ENCODE measurements at places on chromosomes 6 and 20.

DNA sequence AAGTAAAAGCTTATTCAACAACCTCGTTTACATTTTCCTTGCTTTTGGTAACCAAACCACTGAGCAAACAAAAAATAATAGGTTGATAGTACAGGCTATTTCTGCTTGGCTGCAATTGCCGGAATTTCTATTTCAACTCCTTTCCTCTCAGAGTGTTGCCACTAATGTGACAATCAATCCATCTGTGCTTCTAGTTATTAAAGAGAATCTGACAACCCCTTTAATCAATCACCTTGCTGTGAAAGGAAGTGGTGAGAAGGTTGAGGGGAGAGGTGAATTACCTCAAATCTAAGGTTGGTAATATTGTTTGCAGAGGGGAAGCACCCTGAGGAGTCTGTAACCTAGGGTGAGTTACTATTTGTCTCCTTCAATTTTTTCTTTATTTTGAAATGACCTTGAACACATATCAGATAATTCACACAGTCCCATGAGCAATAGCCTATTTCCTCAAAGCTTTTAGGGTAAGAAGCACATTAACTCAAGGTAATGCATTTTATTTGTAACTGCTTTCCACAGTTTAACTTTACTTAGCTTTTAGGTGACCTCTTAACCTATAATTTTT is 603.4 kb downstream of the MMUT start:
- DNase-seq = no peak

GRCh38 chr6:149129371-149130077 is 188.0 kb upstream of the TAB2 start:
- no peak for DNase-seq

- DNase-seq = no peak
Measured at GRCh38 chr20:21719592-21720214, 14.2 kb downstream of the PAX1 start.

- DNase-seq = no peak
Measured at GRCh38 chr6:15672818-15673217, 10.0 kb upstream of the DTNBP1 start.

DNA sequence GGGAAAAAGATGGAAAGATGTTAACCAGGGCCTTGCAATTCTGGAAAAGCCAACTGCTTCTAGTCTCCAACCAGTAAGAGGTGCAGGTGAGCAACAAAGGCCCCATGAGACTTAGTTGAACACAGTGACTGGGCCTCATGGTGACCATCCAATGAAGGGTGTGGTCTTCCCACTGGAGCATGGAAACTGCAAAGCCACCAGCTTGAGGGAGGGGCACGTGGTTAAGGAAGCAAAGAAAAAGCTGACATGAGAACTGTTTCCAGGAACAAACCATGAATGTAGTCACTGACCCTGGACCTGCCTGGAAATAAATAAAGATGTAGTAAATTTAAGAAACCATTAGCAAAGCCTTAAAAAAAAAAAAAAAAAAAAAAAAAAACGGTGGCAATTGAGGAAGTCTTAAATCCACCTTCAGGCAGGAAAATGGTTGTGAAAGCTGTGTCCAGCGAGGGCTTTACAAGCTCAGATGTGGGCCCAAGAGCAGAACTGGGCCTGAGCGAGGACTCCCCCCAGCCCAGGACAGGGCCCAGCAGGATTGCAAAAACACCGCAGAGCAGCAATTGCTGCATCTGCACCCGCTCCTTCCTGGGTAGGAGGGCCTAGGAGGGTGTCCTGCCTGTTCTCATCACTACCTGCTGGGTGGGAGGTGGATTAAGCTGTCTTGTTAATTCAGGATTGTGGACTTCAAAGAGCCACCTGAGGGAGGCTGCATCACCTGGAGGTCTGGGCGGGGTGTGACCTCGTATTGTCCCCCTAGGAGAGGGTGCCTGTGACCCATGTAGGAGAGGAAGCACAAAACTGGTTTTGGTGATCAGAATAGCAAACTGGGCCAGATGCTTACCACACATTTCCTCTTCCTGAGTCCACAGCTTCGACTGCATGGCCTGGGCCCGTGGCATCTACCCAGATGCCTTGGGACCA is 10.3 kb downstream of the GFRA4 start:
- DNase-seq = no peak

GRCh38 chr6:97813889-97814567 is 531.0 kb upstream of the MMS22L start:
- no peak for DNase-seq

DNA sequence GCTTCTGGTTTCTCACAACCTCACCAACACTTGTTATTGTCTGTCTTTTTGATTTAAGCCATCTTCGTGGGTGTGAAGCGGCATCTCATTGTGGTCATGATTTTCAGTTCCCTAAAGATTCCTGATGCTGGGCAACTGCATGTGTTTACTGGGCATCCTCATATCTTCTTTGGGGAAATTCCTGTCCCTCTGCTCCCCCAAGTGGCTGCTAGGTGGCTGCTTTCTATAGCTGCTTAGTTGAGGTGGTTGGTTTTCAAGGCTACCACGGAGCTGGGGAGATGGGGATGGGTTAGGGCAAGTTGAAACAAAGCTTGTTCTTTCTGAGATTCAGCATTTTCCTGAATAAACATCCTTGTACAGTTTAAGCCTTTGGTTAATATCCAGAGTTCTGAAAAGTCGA is 403.9 kb upstream of the SULF2 start:
- DNase-seq = no peak

DNA sequence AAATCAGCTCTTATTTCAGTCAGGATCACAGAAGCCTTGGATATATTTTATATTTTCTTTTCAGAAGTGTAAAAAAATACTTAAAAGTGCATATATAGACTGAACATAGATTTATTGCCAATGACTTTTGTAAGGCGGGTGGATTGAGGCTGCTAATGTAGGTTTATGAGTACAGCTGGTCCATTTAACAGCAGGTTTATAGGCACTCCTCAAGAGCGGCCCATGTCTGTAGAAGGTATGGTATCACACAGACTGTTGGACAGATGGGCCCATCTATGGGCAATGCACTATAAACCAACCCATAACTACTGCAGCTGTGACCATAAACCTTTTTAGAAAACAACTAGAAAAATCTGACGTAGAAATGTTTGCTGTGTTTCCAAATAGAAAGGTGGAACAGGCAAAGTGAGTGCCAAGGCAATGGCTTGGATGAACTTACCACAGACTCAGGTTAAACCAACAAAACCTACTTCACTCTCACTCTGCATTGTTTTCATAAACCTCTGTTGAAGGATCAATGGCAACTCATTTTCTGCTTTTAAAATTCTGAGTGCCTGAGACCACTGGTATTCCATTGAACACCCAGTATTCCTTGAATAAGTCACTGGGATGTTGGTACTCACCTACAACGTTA is 170.6 kb upstream of the EYA4 start:
- DNase-seq = no peak

DNA sequence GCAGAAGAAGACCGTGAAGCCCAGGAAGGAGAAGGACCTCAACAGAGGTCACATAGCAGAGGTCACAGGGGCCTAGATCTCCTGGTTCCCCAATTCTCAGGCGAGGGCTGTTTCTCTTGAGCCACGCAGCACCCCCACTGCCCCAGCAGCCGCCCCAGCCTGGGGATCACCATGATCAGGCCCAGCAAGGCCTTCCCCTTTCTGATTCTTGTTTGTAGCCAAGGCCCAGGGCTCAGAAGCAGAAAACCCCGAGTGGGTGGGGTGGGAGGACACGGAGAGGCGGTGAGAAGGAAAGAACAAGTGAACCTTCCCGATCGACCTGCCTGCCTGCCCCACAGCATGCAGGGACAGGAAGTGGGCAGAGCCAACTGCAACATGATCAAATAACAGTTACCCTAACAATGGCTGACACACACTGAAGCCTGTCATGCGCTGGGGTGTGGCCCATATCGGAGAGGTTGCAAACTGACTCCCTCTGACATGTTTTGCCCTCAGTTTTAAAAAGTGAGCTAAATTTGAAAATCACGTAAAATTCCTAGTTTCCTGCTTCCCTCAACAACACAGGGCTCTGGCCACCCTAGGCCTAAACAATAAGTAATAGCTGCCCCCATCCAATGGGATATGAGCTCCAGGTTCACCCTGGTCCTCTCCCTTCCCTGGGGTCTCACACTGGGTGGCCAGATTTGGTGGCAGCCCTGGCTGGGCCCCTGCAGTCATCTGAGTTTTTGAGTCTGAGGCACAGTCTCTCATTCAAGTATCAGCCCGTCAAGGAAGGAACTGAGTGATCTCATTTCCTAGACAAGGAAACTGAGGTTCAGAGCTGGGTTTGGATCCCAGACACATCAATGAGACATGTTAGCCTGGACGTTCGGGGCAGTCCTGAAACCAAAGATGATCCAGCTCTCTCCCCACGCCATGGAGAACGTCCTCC is 6.5 kb downstream of the PEDS1 start:
- DNase-seq = peak; percentile 55

GRCh38 chr6:36075656-36076055 is 48.0 kb downstream of the MAPK14 start:
- no peak for DNase-seq

GRCh38 chr20:33231237-33231636 is 4.6 kb upstream of the BPIFA1 start:
- no peak for DNase-seq

- DNase-seq = no peak
Measured at GRCh38 chr6:42375007-42375635, 76.6 kb downstream of the TRERF1 start.

DNA sequence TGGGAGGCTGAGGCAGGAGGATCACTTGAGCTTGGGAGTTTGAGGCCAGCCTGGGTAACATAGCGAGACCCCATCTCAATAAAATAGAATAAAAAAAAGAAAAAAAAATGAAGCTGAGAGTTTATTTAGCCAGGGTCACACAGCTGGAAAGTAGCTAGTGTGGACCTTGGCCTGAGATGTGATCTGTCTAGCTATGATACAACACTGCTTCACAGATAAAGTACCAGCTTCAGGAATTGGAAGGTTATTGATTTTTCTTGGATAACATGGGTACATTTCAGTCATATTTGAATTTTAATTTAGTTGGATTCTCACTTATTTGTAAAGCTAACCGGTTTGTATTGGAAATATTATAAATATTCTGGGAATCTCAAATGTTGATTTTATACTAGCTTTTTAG is 5.1 kb downstream of the FARS2 start:
- no peak for DNase-seq

DNA sequence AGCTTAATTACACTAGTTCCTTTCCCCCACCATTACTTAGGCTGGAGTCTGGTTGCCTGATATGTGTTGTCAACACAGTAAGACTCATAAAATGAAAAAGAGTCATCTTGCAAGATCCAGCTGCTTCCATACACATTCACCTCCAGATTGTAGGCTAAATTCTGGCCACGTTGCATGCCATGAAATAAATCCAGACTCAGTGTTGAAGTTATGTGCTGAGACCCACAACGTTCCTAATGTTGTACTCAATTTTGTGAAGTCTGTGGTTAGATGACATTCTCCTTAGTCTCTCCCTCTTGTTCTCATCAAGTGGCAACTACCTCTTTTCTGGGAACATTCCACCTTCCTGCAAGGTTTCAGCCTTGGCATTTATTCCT is 212.3 kb downstream of the LMBRD1 start:
- DNase-seq = no peak

GRCh38 chr20:41475503-41475902 is 108.9 kb upstream of the EMILIN3 start:
- DNase-seq = no peak

GRCh38 chr6:6557886-6558285 is 30.6 kb upstream of the LY86 start:
- no peak for DNase-seq

GRCh38 chr20:15645816-15646215 is 927.4 kb downstream of the KIF16B start:
- DNase-seq = no peak

DNA sequence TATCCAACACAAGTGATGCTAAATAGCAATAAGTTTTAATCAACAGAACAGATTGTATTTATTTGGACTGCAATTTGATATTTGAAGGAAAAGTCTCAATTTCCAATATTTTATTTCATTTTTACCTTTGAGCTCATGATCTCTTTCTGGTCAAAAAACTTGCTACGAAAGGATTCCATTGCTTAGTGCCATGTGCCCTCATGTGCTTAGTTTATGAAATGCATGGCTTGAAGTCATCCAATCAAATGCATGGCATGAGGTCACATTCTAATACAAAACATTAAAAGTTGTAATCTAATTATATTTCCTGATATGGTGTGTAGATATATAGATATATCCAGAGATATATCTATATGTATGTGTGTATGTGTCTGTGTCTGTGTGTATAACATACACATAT is 321.2 kb upstream of the ADGRB3 start:
- DNase-seq = no peak

DNA sequence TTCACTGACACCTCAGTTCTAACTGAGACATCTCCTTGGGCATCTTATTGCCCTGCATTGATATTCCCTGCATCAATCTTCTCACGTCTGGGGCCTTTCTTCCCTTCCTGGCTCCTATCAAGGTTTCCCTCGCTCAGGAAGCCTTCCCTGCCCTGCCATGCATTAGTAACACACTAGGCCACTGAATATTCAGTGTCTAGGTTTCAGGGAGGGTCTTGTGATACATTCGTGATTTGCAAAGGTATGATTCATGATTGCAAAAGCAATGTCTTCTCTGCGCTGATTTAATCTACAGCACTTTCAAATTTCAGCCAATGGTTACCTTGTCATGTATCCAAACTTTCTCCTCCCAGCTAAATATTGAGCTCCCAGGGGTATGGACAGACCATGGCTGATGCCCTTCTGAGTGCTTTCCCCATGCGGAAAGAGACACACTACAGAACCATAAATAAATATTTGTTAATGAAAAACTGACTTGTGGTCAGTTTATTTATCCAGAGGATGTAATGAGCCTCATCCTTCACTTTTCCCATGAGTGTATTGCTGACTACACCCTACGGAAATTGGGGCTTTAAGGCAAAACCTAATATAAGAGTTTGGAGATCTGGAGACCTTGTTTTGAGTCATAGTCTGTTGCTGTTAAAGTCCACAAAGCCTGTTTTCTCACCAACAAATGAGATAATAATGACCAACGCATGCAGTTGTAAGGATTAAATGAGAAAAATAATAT is 21.6 kb upstream of the PCSK2 start:
- DNase-seq = no peak

GRCh38 chr6:167678102-167679101 is 148.3 kb upstream of the AFDN start:
- DNase-seq = no peak

DNA sequence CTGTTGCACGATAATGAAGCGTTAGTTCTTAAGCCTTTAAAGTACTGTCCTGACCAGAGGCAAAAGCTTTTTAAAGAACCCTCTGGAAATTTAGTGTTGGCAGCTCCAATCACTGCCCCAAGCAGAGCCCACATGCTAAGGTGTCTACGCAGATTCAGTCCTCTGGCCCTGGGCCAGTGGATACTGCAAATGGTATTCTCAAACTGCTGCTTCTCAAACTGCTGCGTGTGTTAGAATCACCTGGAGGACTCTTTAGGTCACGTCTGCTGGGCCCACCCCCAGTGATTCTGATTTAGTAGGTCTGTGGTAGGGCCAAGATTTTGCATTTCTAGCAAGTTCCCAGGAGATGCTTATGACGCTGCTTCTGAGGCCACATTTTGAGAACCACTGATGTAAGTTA is 96.0 kb upstream of the CCDC28A start:
- no peak for DNase-seq

GRCh38 chr20:19978511-19979210 is 38.5 kb upstream of the NAA20 start:
- no peak for DNase-seq

GRCh38 chr20:1345030-1345755 is 16.3 kb upstream of the SDCBP2 start:
- no peak for DNase-seq

Measured in stimulated activated CD4-positive, alpha-beta T cell treated with anti-CD3 and anti-CD28 coated beads, Interleukin-15, amount 100 ng/mL, for 1 hour (primary cell).